ENCODE measurements at places on chromosomes 13 and 19.

GRCh38 chr13:31046711-31047279 lies 114.3 kb downstream of the TEX26 start:
- DNase-seq, result no peak

DNA sequence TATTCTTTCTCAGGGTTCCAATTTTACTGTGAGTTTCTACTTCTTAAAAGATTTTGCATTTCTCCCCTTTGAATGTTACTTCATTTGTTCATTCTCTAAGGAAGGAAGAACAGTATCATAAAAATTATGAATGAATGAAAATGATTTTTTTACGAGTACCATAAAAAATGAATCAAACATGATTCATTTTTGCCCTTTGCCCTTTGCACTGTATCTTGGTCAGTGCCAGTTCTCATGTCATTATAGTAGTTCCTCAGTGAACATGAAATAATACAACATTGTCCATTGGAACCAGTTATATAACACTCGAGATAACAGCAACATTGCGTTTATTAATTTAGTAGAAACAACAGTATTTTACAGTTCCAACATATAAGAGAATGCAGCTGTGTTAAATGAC lies 28.8 kb downstream of the FLT1 start:
- no peak for DNase-seq

GRCh38 chr13:43363156-43363953 lies 340.0 kb downstream of the DNAJC15 start:
- DNase-seq, result no peak

DNA sequence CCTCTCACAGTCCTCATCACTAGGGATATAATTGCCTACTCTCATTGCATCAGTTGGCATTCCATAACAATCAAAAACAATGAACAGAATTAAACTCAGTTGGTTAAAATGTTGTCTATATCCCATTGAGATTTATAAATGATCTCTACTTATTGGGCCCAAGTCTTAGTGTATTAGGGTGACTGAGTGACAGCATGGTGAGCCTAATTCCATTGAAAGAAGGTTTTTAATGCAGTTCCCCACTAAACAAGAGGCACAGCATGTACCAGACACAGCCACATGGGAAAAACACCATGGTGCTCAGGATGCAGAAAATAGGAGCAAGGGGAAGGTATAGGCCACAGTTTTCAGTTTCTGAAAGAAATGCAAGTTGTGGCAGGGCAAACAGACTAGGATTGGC lies 208.4 kb downstream of the RFC3 start:
- DNase-seq, result no peak

DNA sequence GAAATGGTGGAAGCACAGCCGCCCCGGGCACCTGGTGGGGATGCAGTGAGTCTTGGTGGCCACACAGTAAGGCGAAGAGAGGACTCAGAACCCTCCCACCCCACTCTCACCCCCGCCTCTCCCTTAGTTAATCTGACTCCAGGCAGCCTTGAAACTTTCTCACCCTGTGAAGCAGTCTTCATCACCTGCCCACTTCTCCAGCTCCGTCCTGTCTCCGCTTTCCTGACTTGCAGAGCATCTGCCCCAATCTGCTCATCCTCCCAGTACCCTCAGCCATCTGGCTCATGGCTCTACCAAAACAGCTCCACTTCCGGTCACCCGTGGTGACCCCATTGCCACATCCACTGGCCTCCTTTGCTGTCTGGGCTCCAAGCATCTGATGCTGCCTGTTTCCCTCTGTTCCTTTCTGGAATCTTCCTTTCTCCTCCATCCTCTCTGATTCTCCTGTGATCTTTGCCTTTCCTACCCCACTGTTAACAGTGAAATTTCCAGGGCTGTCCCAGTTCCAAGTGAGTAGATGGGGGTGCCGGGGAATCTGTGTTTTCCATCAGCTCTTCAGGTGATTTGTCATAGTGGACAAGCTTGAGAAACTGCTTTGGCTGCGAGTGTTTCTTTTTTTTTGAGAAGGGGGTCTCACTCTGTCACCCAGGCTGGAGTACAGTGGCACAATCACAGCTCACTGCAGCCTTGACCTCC lies 4.3 kb downstream of the USF2 start:
- no peak for DNase-seq

- no peak for DNase-seq
These were observed 55.4 kb downstream of the LRRC63 start for GRCh38 chr13:46267166-46267565.

DNA sequence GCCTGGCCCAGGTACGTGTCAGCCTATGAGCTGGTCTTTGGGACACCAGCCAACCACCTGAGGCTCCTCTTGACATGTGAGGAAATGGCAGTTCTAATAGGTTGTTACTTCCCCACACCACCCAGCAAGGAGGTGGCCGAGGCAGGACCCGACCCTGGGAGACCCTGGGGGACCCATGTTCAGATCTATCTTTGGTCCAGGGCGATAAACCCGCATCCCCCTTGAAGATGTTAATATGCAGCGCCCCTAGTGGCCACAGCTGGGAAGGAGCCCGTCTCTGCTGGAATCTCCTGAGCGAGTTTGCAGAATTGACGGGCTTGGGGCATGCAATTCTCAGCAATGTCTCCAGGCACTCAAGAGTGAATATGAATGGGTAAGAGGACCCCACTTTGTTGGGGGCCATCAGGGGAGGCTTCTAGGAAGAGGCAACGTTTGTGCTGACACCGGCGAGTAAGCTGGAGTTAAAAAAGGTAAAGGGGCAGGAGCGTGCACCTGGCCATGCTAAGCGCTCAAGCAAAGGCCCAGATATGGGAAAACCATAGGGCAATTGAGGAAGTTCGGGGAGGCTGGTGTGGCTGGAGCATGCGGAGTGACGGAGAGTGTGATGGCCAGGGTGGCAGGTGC lies 1.5 kb upstream of the MYO1F start:
- DNase-seq, result peak; percentile 80

GRCh38 chr19:29504454-29504853 lies 21.3 kb upstream of the VSTM2B start:
- no peak for DNase-seq

- DNase-seq, result no peak
These were observed 22.5 kb upstream of the ZNF845 start for GRCh38 chr19:53311044-53311443.

- DNase-seq, result no peak
These were observed 183.3 kb downstream of the HS6ST3 start for GRCh38 chr13:96273196-96273595.

DNA sequence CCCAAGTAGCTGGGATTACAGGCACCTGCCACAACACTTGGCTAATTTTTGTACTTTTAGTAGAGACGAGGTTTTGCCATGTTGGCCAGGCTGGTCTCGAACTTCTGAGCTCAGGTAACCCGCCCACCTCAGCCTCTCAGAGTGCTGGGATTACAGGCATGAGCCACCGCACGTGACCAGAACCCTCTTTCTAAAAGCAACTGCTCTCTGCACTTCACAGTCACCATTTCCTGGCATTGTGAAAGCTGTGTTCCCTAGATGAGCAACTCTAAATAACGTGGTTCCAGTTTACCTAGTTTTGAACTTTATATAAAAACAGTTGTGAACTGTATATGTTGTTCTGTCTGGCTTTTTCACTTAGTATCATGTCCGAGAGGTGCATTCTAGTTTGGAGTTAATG lies 152.9 kb downstream of the SIPA1L3 start:
- DNase-seq, result no peak

GRCh38 chr13:41408121-41408520 lies 49.2 kb upstream of the RGCC start:
- DNase-seq, result no peak

- DNase-seq, result no peak
These were observed 48.0 kb upstream of the RCBTB2 start for GRCh38 chr13:48580896-48581295.

DNA sequence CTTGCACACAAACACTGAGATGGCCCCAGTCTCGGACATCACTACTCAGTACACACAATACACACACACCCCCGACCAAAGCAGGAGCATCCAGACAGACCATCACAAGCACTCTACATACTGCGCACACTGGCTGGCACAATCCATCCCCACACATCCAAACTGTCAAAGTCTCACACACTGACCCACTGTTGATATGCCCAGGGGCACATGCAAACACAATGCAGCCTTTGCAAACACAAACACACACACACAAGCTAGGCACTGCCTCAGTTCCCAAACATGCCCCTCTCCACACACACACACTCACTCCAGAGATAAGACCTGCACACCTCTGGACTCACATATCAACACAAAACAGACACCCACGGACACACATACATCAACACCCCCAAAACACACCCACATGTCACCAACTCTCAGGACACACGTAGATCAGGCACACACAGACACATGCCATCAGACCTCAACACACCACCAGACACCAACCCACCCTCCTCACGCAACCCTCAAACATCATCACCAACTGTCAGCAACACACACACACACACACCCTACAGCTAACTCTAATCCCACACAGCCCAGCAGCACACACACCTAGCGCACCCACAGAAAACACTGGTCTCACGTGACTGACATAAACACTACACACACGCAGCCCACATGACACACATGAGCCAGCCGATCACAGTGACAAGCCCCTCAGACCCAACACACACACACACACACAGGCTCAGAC lies 1.9 kb downstream of the BBC3 start:
- DNase-seq, result no peak

- DNase-seq, result no peak
These were observed 50.9 kb downstream of the CCDC70 start for GRCh38 chr13:51912511-51913225.

GRCh38 chr13:111572956-111573761 lies 252.7 kb downstream of the TEX29 start:
- DNase-seq, result no peak

DNA sequence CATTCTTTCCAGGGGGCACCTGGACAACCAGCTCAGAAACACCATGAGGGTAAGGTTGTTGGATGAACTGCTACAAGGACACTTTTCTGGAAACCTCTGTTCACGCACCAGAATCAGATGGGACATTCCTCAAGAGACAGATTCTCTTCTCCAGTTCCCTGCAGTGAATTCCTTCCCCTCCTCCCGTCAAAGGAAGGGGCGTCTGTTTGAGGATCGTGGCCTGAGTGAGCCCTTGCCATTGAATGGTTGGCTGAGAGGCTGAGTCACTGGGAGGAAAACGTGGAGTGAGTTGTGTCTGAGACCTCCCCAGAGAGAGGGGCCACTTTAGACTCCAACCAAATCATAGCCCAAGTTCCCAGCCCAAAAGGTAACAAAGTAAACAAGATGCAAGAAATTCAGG lies 79.4 kb upstream of the ZNF507 start:
- no peak for DNase-seq

- DNase-seq, result no peak
These were observed 5.4 kb downstream of the TYK2 start for GRCh38 chr19:10374931-10375330.

GRCh38 chr13:46799139-46799538 lies 2.2 kb upstream of the ESD start:
- no peak for DNase-seq

DNA sequence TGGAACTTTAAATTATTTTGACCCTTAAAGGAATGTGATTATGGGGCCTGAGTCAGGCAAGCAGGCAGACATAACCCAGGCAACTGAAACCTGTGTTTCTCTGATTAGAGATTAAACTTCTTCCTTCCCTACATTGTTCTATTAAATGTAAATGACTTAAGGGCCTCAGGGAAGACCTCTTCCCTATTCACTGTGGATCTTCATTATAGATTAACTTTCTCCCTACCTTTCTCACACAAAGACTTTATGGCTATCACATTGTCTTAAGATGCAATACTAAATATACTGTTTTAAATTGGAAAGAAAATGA lies 8.8 kb upstream of the METTL21C start:
- DNase-seq, result no peak

- DNase-seq, result peak; percentile 83
These were observed at the start of gene PVR for GRCh38 chr19:44643605-44644401. Gene PVR, plus strand, starts transcription at chr19:44643910. Its CDS starts 187 bp downstream, at chr19:44644097.

DNA sequence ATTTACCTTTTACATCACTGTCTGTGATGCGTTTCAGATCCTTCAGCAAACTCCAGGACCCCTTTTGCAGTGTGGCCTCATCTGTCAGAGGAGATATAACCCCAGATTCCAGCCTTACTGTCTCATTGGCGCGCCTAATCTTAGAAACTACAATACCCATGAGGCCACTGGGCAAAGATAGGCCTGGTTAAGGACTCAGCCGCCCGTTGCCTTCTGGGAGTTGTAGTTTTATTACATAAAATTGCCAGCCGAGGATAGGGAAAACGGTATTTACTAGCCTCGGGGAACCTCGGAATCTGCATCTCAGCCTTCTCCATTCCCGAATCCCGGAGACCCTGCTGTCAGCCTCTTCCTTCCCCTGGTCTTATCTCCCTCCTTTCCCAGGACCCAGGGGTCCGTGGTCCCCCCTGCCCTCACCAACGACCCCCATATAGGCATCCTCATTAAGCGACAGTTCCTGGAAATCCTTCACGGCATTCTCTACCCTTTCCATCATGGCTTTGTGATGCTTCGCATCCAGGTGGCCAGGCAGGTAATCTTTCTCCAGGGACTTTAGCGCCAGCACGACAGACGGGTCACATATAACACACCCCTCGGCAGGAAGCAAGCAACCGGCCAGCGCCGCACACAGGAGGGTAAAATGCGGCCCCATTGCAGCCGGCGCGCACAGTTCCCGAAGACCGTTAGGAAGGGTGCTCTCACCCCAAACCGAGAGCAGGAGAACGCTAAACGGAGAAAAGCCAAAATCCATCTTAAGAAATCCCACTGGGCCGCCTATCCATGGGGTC lies 1.3 kb downstream of the IZUMO1 start:
- no peak for DNase-seq

Measured in coronary artery (tissue), 2 donors.